ENCODE measurements at places on chromosomes 13 and 19.

DNA sequence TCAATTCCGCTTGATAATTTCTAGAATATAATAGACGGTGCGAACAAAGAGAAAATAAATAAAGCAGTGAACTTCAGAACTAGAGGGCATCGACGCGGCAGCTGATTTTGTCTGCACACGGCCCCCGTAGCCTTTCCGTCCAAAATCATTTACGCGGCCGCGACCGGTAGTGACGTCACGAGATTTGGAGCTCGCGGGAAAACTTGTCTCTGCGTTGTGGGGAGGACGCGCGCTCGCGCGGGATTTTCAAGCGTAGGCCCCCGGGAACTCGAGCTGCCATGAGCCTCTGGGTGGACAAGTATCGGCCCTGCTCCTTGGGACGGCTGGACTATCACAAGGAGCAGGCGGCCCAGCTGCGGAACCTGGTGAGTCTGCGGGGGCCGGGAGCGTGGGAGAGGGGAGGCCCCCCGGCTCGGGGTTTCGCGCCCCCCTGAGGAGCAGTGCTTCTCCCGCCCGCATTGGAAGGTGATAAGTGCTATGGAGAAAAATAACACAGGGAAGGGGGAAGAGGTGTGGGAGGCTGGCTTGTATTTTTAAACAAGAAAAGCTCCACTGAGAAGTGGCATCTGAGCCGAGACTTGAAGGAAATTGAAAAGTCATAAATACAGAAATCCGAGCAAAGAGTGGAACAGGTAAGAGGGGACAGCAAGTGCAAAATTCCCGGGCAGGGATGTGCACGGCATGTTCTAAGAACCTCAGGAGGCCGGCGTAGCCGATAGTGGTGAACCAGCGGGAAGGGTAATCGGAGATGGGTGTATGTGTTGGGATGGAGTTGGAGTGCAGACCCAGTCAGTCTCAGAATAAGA, at the start of gene RFC3:
Gene RFC3, plus strand, starts transcription at position 249 of the 806 bp plus-strand sequence. Its CDS starts 30 bp downstream, at position 279.
- peak; percentile 87 for DNase-seq

DNA sequence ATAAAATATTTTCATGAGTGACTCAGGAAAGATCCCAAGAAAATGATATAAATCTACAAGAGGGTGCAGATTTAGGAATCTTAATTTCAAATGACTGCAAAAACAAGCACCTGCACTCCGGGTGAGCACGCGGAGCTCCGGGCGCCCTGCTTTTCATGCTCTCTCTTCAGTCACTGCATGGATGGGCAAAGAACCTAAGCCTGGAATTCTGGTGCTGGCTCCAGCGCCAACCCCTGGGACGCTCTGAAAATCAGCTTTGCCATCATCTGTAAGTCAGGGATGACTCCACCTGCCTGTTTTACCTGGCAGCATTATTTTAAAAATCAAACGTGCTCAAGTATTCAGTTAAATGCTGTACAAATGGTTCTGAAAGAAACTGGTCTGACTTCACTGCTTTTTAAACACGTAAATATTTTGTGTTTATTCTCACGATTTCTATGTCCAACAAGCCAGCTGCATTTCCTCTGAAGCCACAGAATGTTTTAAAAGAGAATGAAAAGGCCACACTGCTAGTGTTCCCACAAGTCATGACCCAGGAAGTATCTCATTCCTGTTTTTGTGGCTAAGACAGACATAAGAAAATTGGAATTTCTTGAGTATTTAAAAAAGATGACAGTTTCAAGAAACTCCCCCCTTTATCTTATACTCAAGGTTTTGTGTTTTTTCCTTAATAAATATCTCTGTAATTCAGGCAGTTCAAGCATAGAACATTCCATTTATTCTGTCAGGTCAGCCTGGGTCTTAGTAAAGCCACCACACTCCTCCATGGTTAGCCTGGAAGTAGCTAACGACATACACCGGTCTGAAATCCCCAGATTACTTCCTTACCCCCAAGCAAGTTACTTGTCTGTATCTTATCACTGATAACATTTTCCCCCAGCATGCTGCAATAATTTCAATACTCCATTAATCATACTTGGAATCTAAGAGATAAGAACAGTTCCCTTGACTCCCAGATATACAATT, 81.1 kb downstream of the COL4A1 start:
- DNase-seq, result no peak

DNA sequence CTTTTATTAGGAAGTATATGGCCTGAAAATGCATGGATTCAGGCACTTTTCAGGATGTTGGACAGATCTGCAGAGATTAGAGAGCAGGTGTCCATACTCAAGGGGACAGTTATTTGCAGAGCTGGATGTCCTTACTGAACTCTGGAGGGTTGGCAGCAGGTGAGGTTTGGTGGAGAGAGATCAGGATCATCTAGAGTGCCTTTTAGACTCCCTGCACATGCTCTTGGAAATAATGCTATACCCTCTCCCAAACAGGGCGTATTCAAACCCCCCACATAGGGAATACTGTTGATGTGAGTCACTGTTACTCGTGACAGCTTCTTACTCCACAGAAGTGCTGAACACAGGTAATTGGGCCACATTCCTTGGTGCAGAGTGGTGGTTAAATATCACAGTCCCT, 725.7 kb upstream of the SGCG start:
- DNase-seq, result no peak

- no peak for DNase-seq
These were observed 9.2 kb upstream of the FCGBP start for GRCh38 chr19:39943586-39943985.

DNA sequence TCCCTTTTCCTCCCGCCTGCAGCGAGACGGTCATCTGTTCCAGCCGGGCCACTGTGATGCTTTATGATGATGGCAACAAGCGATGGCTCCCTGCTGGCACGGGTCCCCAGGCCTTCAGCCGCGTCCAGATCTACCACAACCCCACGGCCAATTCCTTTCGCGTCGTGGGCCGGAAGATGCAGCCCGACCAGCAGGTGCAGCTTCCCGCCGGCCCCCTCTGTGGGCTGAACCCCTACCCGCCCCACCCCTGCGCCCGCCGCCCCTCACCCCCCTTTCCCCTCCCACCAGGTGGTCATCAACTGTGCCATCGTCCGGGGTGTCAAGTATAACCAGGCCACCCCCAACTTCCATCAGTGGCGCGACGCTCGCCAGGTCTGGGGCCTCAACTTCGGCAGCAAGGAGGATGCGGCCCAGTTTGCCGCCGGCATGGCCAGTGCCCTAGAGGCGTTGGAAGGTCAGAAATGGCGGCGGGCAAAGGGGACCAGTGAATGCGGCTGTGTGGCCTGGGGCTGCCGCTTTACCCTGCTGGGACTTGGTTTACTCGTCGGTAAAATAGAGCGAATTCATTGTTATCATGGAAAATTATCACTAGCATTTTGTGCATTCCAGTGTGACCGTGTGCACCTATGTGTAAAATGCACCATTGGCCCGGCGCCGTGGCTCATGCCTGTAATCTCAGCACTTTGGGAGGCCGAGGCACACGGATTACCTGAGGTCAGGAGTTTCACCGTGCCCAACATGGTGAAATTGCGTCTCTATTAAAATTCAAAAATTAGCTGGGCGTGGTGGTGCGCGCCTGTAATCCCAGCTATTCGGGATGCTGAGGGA, 10.6 kb downstream of the VASP start:
- DNase-seq, result no peak

DNA sequence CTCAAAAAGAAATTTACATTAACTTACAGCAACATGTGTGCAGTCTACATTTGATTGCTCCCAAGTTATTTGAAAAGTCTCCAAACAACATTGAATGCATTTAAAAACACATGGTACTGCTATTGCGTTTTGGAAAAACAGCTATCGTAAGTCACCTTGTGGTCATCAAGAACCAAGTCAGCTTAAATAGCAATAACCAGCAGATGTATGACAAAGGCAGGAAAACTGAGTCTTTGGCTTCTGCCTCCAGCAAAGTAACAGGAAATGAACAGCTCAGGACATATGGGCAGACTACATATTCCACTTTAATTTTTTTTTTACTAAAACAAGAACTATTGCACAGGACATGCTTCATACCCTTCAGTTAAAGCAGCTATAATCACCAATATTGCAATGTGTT, 580.6 kb upstream of the SPRY2 start:
- DNase-seq, result no peak

DNA sequence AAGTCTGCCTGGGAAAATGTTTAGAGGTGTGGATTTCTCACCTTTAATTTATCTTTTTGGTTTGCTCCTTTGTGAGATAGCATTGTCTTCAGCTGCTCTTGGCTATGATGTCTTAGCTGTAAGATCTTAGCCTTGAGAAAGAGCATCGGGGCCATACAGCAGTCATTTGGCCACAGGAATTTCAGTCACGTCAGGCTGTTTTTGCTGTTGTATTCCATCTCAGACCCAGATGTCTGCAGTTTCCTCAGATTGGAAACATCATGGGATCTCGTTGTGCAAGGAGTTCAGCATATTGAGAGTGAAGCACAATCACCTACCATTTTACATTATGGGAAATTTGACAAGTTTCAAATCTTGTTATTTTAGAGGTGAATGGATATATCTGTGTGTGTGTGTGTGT, 89.3 kb upstream of the C1QTNF9B start:
- no peak for DNase-seq

DNA sequence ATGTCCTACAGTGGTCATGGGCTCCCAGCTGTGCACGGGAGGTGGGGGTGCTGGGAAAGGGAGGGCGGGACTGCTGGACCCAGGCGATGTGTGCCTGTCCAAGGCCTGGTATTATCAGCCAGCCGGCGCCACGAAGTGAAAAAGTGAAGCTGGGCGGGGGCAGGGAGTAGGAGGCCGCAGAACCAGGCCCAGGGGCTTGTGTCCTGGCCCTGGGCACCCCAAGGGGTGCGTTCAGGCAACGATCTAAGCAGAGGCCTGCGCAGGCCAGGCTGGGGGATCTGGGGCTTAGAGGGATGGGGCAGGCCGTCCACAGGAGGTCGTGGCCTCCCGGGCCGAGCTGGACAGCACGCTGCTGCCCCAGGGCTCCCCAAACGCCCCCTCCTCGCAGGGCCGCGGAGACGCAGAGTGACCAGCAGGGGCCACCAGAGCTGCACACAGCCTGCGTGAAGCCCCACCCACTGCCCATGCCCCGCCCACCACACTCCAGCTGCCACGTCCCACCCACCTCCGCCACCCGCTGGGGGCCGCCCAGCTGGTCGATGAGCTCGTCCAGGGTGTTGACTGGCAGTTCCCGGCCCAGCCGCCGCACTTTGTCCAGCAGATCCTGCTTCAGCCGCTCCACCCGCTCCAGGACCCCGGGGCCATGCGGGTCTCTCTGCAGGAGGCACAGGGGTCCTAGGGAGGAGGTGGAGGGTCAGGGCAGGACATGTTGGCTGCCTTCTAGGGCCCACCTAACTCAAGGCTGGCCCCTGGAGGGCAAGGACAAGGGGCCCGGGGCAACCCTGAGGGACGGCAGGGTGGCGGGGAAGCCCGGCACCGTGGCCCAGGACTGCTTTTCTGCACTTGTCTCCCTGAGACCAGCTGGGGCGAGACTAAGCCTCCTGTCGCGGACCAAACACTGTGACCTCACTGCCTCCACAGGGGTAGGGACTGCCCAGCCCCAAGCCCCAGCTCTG, 9.5 kb downstream of the GPX4 start:
- peak; percentile 79 for DNase-seq

GRCh38 chr19:34274827-34275625, 20.7 kb downstream of the GARRE1 start:
- no peak for DNase-seq

GRCh38 chr19:49920624-49921363, 8.2 kb upstream of the ATF5 start:
- no peak for DNase-seq
